DMS79 treated with DMSO at 0.1 percent for 48 hours (cell line): ENCODE measurements at places on chromosomes 13 and 19.
A peak's percentile ranks its signal among the peaks of the same experiment; 100 is the strongest.

DNA sequence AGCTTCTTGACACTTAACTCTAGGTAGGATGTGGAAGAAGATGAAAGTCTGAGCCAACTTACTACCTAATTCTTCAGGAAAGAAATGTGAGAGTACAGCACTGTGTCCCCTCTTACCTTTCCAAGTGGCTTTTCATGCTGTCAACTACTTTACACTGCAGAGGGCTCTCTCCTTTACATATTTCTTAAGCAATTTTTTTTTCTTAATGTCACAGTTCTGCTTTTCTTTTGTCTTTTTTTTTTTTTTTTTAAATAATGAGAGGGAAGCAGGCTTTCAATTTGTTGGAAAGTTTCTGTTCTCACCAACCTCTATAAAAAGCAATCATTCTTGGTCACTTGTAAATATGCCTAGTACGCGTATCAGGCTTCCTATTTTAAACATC lies 212.7 kb upstream of the MIR17HG start:
- DNase-seq, result no peak

DNA sequence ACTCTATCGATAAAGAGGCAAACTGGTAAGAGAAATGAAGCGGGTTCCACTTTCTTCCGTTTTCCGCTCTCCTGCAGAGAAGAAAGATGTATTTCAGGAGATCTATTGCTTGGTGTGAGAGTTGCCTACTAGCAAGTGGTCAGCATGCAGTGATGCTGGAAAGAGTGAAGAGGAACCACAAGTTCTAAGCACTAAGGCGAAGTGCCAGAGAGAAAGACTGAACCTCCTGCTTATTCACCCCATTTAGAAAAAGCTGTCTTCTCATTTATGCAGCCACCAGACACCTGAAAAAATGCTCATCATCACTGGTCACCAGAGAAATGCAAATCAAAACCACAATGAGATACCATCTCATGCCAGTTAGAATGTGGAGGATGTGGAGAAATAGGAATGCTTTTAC lies 78.7 kb upstream of the GPC6 start:
- no peak for DNase-seq

DNA sequence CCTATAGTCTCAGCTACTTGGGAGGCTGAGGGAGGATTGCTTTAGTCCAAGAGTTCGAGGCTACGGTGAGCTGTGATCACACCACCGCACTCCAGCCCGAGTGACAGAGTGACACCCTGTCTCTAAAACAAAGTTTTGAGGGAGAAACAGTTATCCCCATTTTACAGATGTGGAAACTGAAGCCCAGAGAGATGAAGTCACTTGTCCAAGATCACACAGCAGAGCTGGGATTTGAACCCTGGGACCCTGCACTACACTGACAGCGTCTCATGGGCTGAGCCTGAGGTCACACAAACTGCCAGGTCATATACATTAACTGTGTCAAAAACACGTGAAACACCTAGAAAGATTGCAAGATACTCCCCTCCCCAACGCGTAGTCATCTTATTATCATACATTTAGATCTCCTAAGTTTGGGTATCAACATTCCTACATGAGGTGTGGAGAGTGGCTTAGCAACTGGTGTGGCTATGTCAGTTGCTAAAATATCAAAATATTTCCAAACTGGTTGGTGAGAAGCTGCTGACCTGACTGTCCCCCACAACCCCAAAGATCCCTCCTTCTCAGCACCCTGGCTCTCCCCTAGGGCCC lies 8.2 kb downstream of the FCGBP start:
- DNase-seq, result no peak

GRCh38 chr19:5977222-5977784 lies 637 bp downstream of the RANBP3 start:
- no peak for DNase-seq

- DNase-seq, result no peak
Measured at GRCh38 chr13:30884543-30884942, 21.5 kb upstream of the MEDAG start.

DNA sequence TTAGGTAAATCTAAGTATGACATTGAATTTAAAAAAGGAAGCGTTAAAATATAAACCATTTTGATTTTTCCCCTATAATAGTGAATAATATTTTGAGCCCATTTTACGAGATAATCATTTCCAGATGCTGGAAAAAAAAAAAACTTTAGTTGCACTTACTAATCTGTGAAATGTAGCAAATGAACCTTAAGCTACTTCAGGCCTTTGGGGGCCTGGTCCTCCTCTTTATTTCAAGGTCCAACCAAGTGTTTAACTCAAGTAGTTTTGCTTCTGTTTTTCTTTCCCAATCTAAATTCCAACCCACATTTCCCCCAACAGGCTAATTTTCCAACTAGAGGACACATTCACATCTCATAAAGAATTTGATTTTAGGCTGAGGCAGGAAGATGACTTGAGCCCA lies 101.2 kb downstream of the TNFRSF19 start:
- no peak for DNase-seq

DNA sequence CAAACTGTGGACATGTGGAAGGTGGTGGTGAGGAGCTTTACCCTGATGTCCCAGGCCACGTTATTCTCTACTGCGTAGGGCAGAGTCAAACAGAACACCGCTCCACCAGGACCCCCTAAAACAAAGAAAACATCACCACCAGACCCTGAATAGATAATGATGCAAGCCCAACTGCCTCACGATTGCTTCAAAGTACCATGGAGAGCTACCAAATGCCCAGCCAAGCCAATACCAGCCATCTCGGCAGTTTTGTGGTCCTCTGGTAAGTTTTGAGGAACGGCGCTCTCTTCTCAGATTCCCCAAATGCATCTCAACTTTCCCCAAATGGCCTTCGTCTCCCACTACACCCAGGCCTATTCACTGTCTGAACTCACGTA lies 5.6 kb downstream of the RANBP3 start:
- no peak for DNase-seq

DNA sequence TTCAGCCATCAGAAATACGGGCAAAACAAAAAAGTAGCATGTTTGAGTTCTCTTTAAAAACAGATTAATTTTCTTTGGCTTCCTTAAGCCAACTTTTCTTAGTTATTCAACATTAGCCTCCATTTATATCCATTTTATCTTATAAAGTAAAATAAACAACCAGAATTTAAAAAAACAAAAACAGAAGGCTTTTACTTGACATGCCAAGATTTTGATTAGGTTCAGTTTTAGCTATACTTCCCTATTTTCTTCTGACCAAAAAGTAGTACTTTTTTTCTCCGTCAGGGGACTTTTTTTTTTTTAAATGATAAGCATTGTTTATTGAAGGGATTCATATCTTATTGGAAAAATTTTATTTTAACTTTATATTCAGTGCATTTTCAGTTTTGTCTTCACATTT lies 18.1 kb downstream of the RNASEH2B start:
- DNase-seq, result no peak

DNA sequence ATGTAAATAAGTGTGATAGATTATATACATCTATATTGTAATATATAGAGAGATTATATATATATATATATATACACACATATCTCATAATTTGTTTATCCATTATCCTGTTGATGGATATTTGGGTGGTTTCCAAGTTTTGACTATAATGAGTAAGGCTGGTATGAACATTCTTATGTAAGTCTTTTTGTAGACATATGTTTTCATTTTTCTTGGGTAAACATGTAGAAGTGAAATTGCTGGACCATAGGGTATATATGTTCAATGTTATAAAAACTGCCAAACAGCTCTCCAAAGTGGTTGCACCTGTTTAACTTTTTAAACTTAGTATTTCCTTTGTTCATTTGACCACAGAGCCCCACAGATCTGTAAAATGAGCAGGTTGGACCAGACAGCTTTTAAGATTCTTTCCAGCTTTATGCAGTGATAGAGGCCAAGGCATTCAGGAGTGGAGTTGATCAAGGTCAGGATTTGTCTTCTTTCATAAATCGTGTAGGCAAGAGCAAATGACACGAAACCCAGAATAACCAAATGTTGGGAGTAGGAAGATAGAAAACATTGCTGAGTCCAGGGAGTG lies 21.7 kb upstream of the KATNAL1 start:
- DNase-seq, result no peak

- no peak for DNase-seq
Measured at GRCh38 chr13:29664591-29664990, 69.1 kb upstream of the SLC7A1 start.

DNA sequence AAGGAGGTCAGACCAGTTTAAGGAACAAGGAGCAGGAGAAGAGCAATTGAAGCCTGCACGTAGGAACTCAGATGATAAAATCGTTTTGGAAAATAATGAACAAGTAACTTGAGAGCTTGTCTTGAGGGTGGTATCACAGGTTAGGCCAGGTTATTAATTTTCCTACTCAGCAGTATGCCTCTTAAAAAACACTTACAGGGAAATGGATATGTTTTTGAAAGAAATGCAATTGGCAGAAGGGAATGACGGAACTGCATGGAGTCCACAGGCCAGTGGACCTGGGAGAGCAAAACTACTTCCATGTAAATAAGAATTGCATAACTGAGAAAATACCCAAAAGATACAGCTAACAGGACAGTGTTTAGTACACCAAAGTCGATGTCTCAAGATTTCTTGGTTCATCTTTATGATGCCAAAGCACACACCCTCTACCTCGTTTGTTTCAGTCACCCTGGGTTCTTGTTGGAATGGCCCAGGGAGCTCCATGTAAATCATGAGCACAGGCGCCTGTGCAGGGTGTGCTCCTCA lies 35.2 kb downstream of the MBNL2 start:
- peak; percentile 72 for DNase-seq

- no peak for DNase-seq
Measured at GRCh38 chr19:48441360-48442050, 4.3 kb upstream of the GRWD1 start.

DNA sequence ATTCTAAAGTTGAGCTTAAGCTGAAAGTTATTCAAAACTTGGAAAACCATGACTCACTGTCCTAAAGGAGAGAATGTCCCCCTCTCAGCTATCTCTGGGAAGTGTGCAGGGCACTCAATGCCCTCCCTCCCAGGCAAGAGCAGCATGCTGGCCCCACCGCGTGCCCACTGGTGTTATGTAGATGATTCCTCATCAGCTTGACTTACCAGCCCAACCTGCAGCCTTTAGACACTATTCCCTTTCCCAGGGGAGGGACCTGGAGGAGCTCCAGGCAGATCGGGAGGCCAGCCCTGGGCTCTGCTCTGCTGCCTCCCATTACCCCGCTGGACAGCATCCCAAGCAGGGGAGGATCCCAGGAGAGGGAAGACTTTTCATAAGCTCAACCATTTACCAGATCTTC lies 124.6 kb downstream of the FGF14 start:
- no peak for DNase-seq

DNA sequence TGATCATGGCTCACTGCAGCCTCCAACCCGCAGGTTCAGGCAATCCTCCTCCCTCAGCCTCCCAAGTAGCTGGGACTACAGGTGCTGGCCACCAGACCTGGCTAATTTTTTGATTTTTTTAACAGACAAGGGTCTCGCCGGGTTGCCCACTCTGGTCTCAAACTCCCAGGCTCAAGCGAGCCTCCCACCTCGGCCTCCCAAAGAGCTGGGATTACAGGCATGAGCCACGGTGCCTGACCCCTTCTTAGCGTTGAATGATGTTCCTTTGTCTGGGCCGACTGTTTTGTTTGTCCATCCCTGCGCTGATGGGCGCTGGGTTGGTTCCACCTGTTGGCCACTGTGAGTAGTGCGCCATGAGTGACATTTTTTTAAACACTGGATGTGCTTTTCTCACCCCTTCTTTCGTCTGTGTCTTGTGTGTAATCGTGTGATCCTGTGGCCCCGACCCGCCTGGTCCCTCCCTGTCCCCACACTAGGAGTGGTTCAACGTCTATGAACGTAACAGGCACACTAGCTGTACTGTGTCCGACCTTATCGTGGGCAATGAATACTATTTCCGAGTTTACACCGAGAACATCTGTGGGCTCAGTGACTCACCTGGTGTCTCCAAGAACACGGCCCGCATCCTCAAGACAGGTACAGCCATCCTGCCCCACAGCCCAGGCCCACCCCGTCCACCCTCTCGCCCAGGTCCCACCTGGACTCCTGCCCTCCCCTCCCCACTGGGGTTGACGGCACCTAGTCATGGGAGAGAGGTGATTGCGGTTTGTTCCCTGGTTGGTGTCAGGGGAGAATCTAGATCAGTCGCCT lies 15.0 kb upstream of the EMC10 start:
- peak; percentile 46 for DNase-seq

GRCh38 chr13:92609376-92609775 lies 617.2 kb upstream of the GPC6 start:
- DNase-seq, result no peak

DNA sequence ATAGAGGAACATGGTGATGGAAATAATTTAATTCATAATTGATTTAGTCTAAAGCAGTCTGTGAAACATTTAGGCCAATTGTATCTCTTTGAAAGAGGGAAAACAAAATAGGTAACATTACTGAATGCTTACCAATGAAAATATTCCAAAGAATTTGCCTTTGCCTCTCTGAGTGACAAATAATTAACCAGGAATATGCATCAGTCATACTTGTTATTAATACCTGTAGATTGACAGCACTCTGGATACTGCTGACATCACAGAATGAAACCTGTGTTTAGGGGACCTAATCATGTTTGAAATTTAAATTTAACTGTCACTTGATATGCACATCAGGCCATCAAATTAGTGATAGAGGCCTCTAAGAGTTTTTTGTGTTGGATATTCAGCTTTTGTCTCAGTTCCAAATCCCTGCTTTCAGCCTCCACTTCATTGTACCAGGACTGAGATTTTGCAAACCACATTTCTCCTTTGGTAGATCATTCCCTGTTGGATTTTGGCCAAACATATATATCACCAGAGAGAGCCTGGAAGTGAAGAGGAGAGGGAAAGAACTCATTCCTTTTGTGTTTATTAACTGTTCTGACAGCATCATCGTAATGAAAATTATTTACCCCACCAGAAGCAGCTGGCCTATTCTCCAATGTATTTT lies 64.8 kb upstream of the KLHL1 start:
- peak; percentile 20 for DNase-seq

DNA sequence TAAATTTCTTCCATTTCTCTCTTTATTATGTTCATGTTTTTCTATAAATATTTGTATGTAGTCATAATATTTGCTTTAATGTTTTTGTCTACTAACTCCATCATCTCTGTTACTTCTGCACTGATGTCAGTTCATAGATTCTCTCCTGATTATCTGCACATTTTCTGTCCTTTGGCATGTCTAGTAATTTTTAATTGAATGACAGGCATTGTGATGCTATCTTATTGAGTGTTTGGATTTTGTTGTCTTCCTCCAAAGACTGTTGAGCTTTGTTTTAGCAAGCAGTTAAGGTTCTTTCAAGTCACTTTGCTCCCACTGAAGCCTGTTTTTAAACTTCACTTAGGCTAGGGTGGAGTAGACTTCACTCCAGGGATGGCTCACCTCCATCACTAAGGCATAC lies 276.8 kb downstream of the DLEU7 start:
- DNase-seq, result no peak

GRCh38 chr13:21884965-21885567 lies 214.2 kb downstream of the FGF9 start:
- DNase-seq, result no peak

GRCh38 chr13:112119192-112120030 lies 52.5 kb downstream of the SOX1 start:
- no peak for DNase-seq

DNA sequence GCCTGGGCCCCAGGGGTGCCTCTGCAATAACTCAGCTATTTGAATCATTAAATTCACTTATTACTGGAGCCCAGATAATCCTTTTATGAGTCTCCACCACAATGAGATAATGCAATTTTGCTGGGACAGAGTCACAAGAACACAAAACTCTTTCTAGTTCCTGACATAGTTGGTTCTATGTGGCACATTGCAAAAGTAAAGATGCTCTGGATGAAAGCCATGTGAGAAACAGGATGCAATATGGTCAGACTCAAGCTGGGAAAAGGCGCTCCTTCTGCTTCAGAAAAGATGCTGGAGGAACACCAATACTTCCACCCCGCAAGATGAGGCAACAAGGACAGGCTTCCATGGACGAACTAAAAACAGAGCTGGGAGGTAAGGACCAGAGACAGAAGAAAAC lies 5.7 kb downstream of the ANKRD27 start:
- DNase-seq, result no peak

GRCh38 chr13:101111894-101112293 lies 304.4 kb downstream of the NALCN start:
- no peak for DNase-seq
